Stimulated activated CD8-positive, alpha-beta memory T cell treated with anti-CD3 and anti-CD28 coated beads, Interleukin-7, amount 100 ng/mL, for 1 hour (primary cell): ENCODE measurements at places on chromosomes 2 and 18.

GRCh38 chr2:96655526-96655925 is 13.0 kb downstream of the FER1L5 start:
- DNase-seq = no peak

GRCh38 chr2:182283512-182283911 is 143.3 kb downstream of the PDE1A start:
- no peak for DNase-seq

DNA sequence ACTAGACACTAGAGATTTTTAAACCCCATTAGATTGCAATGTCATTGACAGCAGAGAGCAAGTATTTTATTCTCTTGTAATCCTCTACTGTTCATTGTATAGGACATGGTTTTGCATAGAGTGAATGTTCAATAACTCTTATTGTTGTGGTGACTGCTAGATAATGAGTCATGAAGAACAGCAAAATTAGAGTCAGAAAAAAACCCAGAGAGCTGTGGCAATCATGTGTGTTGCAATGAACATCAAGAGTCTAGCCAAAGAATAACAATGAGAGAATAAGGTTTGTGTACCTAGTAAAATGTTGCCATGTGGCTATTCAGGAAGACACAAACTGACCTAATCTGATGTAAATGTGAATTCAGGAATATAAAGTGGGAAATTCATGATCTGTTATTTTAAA is 684.0 kb downstream of the DSC3 start:
- no peak for DNase-seq

DNA sequence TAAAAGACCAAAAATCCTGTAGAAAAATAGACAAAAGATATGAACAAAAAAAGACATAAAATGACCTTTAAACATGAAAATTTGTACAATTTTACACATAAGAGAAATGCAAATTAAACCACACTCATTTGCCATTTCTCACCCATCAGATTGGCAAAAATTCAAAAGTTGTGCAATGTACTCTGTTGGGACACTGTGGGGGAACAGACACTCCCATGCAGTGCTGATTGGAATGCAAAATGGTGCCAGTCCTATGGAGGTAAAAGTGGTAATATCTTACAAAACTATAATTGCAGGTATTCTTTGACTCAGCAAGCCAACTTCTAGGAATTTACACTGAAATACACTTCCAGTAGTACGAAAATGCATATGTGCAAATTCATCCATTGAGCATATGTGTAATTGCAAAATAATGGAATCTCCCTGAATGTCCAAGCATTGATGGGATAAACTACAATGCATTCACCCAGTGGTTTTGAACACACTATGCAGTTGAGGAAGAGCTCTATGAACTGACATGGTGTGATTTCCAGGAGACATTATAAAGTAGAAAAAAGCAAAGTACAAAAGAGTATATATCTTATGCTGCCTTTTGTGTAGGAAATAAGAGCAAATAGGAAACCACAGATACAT is 201.8 kb upstream of the ZNF521 start:
- no peak for DNase-seq

DNA sequence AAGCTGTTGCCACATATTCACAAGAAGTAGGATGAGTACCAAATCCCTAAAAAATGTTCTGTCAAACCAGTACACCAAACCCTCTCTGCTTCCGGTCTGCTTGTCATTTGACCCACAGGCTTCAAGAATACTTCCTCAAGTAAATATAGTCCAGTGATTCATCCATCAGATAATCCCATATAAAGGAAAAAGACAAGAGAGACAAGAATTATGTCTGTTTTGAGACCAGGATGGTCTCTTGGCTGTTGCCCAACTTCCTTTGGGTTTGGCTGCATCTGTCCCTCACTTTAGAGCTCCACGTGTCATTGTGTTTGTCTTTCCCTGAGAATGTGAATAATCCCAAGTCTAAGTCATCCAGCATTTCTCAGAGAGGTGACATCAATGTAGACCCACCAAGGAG is 91.5 kb upstream of the NRP2 start:
- no peak for DNase-seq

DNA sequence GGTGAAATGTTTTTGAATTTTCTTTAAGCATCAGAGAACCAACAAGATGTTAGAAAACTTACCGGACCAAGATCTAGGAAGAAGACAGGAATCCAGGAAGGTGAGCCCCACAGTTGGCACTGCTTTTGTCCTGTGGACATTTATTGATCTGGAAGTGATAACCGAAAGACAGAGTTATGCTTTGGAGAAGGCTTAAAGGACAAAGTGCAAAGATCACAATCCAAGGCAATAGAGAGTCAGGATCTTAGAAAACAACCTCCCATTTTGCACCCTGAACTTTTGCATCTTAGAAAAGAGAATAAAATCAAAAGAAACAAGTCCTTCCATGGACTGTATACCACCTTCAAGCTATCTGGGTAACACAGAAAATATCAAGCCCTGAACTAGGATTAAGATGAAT is 129.4 kb upstream of the SRD5A2 start:
- DNase-seq = no peak

DNA sequence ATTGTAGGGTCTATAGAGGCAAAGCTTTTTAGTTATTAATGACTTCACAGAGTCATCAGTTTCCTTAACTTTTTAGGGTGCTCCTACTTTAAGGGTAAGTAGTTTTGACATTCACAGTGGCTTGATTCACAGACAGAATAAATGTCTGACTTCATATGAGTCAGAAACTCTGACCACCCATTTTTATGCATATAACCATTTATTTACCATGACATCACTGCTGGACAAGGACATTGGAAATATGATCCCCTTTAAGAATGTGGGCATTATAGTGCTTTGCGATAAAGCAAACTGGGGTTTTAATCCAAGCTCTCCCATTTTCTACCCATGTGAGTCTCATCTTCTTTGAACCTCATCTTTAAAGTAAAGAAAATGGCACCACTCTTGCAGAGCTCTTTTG is 162.0 kb upstream of the MC4R start:
- DNase-seq = no peak

DNA sequence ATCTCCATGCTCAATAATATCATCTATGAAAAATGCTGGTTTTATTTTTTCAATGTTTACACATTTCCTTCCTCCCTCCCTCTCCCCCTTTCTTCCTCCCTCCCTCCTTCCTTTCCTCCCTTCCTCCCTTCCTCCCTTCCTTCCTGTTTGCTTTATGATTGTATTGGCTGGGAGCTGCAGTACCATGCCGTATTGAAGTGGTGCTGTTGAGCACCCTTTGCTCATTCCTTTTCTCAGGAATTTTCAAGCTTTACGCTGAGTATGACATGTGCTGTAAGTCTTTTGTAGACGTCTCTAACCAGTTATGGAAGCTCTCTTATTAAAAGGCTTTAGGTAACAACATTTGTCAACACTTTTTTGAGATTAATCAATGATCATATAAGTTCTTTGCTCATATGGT is 100.4 kb downstream of the SNTG2 start:
- no peak for DNase-seq

DNA sequence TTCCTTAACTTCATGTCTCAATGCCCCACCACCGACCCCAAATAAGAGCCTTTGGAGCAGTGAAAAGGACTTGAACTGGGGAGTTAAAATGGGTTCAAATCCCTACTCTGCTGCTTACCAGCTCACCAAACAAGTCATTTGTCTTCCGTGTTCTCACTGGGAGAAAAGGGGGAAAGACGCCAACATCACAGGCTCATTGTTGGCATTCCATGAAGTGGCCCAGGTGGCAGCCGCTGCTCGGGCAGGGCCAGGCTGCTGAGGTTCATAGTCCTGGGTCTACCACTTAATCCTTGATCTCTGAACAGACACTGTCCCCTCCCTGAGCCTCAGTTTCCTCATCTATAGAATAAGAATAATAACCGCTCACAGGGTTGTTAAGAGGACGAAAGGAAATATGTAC is 103.0 kb downstream of the APOB start:
- no peak for DNase-seq

DNA sequence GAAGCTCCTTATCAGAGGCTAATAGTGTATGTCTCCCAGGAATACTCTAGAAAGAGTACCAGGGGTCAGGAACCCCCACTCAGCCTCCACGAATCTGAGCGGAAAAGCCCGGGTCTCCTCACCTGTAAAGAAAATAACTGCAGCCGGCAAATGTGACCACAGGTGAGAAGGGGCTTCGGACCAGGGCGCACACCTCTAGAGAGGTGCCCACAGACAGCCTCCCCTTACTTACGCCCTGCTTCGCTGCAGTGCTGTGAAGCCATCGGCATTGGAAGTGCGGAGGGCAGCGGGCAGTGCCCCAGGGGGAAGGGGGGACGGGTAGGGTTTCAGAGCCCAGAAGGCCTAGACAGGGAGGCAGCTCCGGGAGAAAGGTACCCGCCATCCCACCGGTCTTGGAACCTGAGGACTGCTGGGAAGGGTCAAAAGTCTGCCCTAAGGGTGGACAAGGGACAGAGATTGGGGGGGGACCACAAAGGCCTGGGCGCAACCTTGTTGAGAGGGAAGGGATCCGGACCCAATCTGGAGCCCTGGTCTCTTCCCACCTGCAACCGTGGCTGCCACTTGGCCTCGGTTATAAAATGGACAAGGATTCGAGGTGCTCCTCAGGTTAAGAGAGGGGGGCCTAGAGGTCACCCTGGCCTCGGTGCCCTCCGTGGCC is 642 bp upstream of the STEAP3 start:
- DNase-seq = no peak

- no peak for DNase-seq
Measured at GRCh38 chr2:49858657-49859056, 704.3 kb upstream of the FSHR start.

GRCh38 chr2:138182937-138183312 is 218.7 kb downstream of the HNMT start:
- no peak for DNase-seq

- DNase-seq = no peak
Measured at GRCh38 chr2:195513119-195513518, 143.9 kb upstream of the SLC39A10 start.

GRCh38 chr18:59939127-59939526 is 39.3 kb downstream of the PMAIP1 start:
- DNase-seq = no peak

GRCh38 chr2:99832926-99833325 is 309.5 kb downstream of the AFF3 start:
- DNase-seq = no peak

- DNase-seq = no peak
Measured at GRCh38 chr18:41096504-41096903, 858.5 kb upstream of the PIK3C3 start.

GRCh38 chr2:212153923-212154322 is 384.7 kb downstream of the ERBB4 start:
- DNase-seq = no peak

GRCh38 chr2:121856360-121856759 is 100.9 kb downstream of the TSN start:
- no peak for DNase-seq

DNA sequence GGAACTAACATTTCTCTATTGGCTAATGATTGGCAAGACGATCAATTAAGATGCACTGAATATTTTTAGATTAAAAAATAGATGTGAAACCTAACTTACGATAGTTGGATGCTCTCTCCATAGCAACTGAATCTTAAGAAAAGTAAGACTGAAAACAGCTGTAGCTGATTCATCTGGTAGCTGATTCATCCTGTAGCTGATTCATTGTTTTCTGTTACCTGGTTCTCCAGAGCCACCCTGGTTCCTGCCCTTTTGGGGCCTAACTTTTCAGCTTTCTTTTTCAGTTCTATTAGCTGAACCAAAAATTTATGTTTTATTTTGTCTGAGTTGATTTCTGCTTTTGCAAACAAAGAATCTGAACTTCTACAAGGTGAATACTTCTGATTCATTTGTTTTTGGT is 22.7 kb upstream of the SPR start:
- DNase-seq = no peak

- no peak for DNase-seq
Measured at GRCh38 chr2:231336700-231337099, 58.8 kb upstream of the B3GNT7 start.

GRCh38 chr2:231680992-231681852 is 27.1 kb upstream of the PTMA start:
- DNase-seq = no peak

DNA sequence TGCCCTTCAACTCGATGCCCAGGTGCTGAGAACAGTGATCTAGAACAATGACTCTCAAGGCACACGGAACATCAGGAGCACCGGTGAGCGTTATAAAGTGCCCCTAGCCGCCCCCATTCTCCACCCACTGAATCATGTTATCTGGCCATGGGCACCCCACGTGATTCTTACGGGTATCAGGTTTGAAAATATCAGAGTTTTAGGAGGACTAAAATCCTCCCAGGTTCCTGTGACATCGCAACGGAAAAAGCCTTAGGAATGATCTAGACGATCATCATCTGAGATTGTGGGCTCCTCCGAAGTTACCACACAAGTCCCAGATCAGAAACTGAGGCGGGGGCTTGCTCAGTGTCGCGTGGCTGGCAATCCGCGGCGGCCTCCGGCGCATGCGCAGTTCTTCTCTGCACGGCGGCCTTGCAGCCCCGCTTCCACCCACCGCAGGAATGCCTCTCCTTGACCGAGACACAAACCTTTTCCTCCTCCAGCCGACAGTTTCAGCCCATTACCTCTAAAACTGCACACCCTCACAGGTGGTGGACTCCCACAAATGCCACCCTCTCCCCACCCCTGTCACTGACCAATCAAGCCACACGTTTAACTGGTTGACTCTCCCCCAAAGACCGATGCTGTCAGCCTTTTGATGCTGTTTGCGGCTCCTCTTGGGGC is 5.8 kb upstream of the MRPL33 start:
- peak; percentile 19 for DNase-seq

DNA sequence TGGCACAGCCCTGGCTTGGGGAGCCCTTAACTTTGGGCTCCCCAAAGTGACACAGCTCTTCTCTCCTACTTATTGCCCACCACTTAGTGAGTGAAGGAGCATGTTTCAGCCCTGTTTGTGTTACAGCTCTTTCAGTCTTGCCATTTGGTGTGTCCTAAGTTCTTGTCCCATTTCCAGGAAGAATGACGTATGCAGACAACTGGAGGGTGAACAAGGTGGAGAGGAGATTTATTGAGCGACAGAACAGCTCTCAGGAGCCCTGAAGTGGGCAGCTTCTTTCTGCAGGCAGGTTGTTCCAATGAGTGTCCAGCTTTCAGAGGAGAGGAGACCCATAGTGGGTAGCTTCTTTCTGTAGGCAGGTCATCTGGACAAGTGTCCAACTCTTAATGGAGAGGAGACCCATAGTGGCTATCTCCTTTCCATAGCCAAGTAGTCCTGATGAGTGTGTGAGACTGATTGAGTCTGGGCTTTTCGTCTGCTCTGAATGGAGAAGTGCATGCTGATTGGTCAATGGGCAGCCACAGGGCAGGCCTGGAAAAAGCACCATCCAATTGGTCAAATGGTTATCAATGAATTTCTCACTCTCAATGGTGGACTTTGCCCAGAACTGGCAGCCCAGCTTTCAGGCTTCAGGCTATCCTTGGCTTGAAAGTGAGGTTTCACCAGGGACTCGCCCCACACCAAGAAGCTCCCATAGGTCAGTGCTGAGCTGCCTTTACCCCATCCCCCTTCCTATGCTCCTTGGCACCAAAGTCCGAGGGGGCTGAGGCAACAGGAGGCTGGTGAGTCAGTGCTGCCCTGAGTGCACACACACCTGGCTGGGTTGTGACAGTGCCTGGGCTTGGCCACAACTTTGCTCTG is 688.2 kb downstream of the NYAP2 start:
- DNase-seq = no peak

DNA sequence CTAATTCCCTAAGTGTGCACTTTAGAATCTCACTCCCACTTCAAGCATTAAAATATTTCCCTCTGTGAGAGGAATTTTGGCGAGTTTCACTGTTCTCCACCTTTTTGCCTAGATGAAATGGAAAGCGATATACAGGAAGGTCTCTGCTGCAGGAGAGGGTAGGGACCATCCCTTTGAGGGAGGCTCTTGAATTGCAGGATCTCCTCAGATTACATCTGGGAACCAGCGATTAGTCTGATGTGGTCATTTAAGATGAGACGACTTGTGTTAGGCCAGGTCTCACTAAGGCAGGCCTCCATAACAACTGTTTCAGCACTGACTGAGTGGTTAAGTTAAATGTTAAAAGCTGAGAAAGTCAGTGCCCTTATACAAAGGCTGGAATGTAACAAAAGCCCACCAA is 74.6 kb downstream of the ARL6IP6 start:
- no peak for DNase-seq
